Activated T-helper 1 cell treated with anti-CD3 and anti-CD28 coated beads, Interleukin-12 subunit alpha, Interleukin-12 subunit beta, Interleukin-2, Interleukin-4 antibody, amounts not matched to agents 30 ng/mL and 10 ng/mL and 1 ng/mL, durations not matched to agents 14 hours and 24 hours and 36 hours (primary cell): ENCODE measurements at places on chromosomes 7 and 10. TPM values are rescaled to one million over a fixed set of nuclear protein-coding genes. Genes with fewer than 3 reads are reported as not detected.

The ASB10 gene
- total RNA-seq = not detected in 2 replicates

The NDUFB2 gene
- total RNA-seq = 178 and 194 TPM in 2 replicates

GRCh38 chr7:104267701-104268368 lies 60.0 kb upstream of the ORC5 start:
- DNase-seq = no peak

GRCh38 chr10:89330537-89331212 lies 2.9 kb downstream of the IFIT3 start:
- no peak for DNase-seq

- no peak for DNase-seq
Observed at GRCh38 chr10:919481-919880, 12.0 kb downstream of the LARP4B start.
